ENCODE measurements at places on chromosomes 11 and 22. TPM values are rescaled to one million over a fixed set of nuclear protein-coding genes. Genes with fewer than 3 reads are reported as not detected.
A peak's percentile ranks its signal among the peaks of the same experiment; 100 is the strongest.

DDX17 gene
- 837 TPM for total RNA-seq

DNA sequence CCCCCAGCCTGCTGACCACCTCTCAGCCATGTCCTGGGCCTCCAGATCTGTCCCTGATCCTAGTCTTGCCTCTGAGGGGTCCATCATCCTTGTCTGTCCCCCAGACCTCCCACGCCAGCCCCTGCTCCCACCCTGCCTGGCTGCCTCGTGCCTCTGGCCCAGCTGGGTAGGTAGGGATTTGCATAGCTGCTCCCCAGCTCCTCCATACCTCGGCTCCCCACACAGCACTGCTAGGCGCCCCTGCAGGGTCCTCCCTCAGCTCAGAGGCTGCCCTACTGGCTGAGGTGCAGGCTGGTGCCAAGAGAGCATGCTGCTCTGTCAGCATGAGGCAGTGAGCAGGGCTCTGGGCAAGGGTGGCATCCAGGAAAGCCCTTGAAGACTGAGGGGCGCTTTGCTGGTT lies 47.7 kb downstream of the NFAM1 start:
- DNase-seq, result no peak
- no peaks in the 10 kb centered on the region for H3K36me3 ChIP-seq
- no peaks in the 10 kb centered on the region for H3K27me3 ChIP-seq
- H3K27ac ChIP-seq, result no peak overlapping the region
- no peak overlapping the region for H3K4me3 ChIP-seq

DNA sequence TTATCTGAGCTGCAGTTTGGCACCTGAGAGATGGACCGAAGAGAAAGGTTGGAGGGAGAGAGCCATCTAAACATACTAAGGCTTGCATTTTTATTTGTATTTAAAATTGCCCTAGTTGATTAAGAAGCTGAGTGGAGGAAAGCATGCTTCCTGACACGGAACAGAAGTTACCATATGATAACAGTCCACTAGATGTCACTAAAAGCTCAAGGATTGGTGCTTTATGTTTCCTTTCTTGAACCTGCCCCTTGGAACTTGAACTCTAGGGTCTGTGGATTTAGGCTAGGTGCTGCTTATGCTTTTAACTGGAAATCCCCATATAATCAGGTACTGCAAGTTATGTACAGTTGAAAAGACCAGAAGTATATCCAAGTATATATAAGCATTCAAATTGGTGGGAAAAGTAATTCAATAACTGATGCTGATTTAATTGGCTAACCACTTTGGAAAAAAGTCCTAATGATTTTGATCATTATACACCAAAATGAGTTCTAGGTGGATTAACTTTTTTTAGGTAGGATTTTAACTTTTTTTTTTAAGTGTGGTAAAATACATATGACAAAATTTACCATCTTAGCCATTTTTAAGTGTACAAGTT lies 9.5 kb downstream of the RBMXL2 start:
- no peak overlapping the region for H3K27ac ChIP-seq
- no peaks in the 10 kb centered on the region for H3K36me3 ChIP-seq
- no peaks in the 10 kb centered on the region for H3K27me3 ChIP-seq

YPEL1 gene
- total RNA-seq, result 1.1 TPM

GRCh38 chr11:45233121-45233803 lies 52.9 kb downstream of the SYT13 start:
- peaks cover 7% of the 10 kb centered on the region for H3K4me1 ChIP-seq
- no peaks in the 10 kb centered on the region for H3K27me3 ChIP-seq
- peak; percentile 86 for DNase-seq
- H3K36me3 ChIP-seq, result no peaks in the 10 kb centered on the region
- H3K4me3 ChIP-seq, result peak overlapping the region; percentile 33
- no peak overlapping the region for H3K27ac ChIP-seq

DNAJB7 gene
- not detected for total RNA-seq

- no peak for DNase-seq
- no peak overlapping the region for H3K4me3 ChIP-seq
- H3K27ac ChIP-seq, result no peak overlapping the region
- H3K27me3 ChIP-seq, result no peaks in the 10 kb centered on the region
- no peaks in the 10 kb centered on the region for H3K36me3 ChIP-seq
Measured at GRCh38 chr11:116221351-116221750, 551.4 kb downstream of the BUD13 start.

- no peaks in the 10 kb centered on the region for H3K27me3 ChIP-seq
- DNase-seq, result no peak
Measured at GRCh38 chr22:38243007-38243765, 29.6 kb downstream of the TMEM184B start.

OR56A1 gene
- total RNA-seq, result not detected

DNA sequence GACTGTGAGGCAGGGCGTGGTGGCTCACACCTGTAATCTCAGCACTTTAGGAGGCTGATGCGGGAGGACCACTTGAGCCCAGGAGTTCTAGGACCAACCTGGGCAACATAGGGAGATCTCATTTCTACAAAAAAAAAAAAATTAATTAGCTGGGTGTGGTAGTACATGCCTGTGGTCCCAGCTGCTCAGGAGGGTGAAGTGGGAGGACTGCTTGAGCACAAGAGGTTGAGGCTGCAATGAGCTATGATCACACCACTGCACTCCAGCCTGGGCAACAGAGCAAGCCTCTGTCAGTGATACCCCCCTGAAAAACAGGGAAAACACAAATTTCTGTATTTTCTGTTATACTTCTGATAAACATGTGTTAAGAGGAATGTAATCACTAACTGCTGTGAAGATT lies 57.8 kb upstream of the ARHGAP32 start:
- no peak overlapping the region for H3K27ac ChIP-seq
- no peaks in the 10 kb centered on the region for H3K36me3 ChIP-seq
- no peaks in the 10 kb centered on the region for H3K27me3 ChIP-seq
- H3K4me3 ChIP-seq, result no peak overlapping the region
- H3K4me1 ChIP-seq, result no peaks in the 10 kb centered on the region

DNA sequence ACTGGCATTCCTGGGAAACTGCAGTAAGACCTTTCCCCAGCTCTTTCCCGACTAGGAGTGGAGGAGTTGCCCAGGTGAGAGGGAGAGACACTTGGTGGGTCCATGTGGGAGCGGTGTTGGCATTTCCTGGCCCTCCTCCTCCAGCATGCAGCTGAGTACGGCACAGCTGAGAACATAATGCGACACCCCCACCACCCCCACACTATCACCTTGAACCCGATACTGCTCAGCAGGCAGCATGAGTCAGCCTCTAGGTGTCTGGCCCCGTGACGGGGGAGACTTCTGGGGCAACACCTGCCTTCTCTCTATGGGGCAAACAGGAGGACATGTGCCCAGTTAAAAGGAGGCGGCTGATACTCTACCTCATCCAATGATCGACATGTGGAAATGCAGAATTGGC lies 64.4 kb downstream of the PKNOX2 start:
- no peaks in the 10 kb centered on the region for H3K27me3 ChIP-seq
- no peaks in the 10 kb centered on the region for H3K4me1 ChIP-seq
- no peak overlapping the region for H3K4me3 ChIP-seq
- no peaks in the 10 kb centered on the region for H3K36me3 ChIP-seq

FGF3 gene
- total RNA-seq, result not detected

DNA sequence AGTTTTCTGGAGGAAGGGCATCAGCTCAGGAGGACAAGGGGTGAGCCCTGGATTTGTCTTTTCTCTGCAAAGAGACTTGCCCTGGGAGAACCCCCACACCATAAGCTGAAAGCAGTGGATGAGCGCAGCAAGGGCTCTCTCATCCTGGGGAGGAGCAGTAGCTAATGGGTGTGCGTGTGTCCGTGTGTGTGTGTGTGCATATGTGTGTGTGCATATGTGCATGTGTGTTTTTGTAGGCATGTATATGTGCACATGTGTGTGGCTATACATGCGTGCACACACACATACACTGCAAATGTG lies 45.3 kb downstream of the SMIM38 start:
- no peak for DNase-seq
- H3K27ac ChIP-seq, result no peak overlapping the region
- no peaks in the 10 kb centered on the region for H3K36me3 ChIP-seq
- H3K4me1 ChIP-seq, result no peaks in the 10 kb centered on the region
- H3K4me3 ChIP-seq, result no peak overlapping the region
- no peaks in the 10 kb centered on the region for H3K27me3 ChIP-seq

MYEOV gene
- total RNA-seq, result not detected

GRCh38 chr22:31083923-31084810 lies 3.0 kb downstream of the SMTN start:
- H3K36me3 ChIP-seq, result peaks cover 38% of the 10 kb centered on the region
- DNase-seq, result no peak
- peak overlapping the region; percentile 98 for H3K27ac ChIP-seq
- H3K4me1 ChIP-seq, result peaks cover 46% of the 10 kb centered on the region
- no peaks in the 10 kb centered on the region for H3K27me3 ChIP-seq
- peak overlapping the region; percentile 70 for H3K4me3 ChIP-seq

MMP13 gene
- not detected for total RNA-seq

DNA sequence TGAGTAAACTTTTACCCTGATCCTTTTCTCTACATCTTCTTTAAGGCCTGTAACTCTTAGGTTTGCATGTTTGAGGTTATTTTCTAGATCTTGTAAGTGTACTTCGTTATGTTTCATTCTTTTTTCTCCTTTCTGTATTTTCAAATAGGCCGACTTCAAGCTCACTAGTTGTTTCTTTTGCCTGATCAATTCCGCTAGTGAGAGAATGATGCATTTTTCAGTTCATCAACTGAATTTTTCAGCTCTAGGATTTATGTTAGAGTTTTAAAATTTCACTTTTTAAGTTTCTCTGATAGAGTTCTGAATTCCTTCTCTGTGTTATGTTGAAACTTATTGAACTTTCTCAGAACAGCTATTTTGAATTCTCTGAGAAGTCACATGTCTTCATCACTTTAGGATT lies 55.5 kb upstream of the NARS2 start:
- DNase-seq, result no peak
- no peaks in the 10 kb centered on the region for H3K27me3 ChIP-seq
- H3K4me1 ChIP-seq, result no peaks in the 10 kb centered on the region
- H3K4me3 ChIP-seq, result no peak overlapping the region
- H3K36me3 ChIP-seq, result no peaks in the 10 kb centered on the region
- H3K27ac ChIP-seq, result no peak overlapping the region

- H3K27me3 ChIP-seq, result no peaks in the 10 kb centered on the region
- DNase-seq, result no peak
- H3K36me3 ChIP-seq, result no peaks in the 10 kb centered on the region
- no peaks in the 10 kb centered on the region for H3K4me1 ChIP-seq
- H3K27ac ChIP-seq, result no peak overlapping the region
Measured at GRCh38 chr11:115764176-115764575, 260.0 kb upstream of the CADM1 start.

- H3K36me3 ChIP-seq, result no peaks in the 10 kb centered on the region
- H3K27me3 ChIP-seq, result no peaks in the 10 kb centered on the region
- no peaks in the 10 kb centered on the region for H3K4me1 ChIP-seq
- DNase-seq, result no peak
Measured at GRCh38 chr11:1928470-1928890, 9.0 kb downstream of the TNNT3 start.

- no peaks in the 10 kb centered on the region for H3K27me3 ChIP-seq
- H3K4me3 ChIP-seq, result no peak overlapping the region
- no peaks in the 10 kb centered on the region for H3K36me3 ChIP-seq
Measured at GRCh38 chr11:69392104-69392653, 89.3 kb upstream of the LINC01488 start.

DNA sequence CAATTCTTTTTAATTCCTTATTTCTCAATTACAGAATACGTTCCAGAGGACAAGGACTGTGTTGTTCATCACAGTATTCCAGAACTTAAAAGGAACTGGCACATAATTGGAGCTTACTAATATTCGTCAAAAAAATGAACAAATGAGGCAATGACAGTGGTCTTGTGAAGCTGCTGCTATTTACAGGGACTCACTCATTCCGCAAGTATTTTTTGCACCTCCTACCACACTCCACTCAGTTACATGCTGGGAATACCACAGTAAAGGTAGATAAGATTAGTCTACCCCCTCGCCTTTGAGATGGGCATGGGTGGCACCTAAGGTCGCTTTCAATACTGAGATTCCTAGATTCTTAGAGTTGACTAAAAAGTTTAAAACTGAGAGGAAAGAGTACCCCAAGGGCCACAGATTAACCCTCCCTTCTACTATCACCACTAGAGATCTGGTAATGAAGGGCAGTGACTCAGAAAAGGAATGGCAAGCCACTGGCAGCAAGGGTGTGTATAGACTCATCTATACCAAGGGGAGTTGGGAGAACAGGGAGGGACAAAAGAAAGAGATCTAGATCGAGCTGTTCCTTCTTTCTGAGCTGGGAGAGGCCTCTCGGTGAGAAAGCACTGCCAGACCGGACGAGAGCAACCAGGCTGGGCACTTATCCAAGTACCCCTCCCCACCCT lies 85.0 kb downstream of the RPL27A start:
- no peaks in the 10 kb centered on the region for H3K36me3 ChIP-seq
- no peak for DNase-seq
- no peaks in the 10 kb centered on the region for H3K27me3 ChIP-seq
- peak overlapping the region; percentile 80 for H3K27ac ChIP-seq
- H3K4me1 ChIP-seq, result peaks cover 56% of the 10 kb centered on the region

- no peak overlapping the region for H3K4me3 ChIP-seq
- DNase-seq, result no peak
- H3K27ac ChIP-seq, result no peak overlapping the region
- H3K27me3 ChIP-seq, result no peaks in the 10 kb centered on the region
- no peaks in the 10 kb centered on the region for H3K36me3 ChIP-seq
Measured at GRCh38 chr11:118415739-118416068, 14.3 kb downstream of the ATP5MG start.

DNA sequence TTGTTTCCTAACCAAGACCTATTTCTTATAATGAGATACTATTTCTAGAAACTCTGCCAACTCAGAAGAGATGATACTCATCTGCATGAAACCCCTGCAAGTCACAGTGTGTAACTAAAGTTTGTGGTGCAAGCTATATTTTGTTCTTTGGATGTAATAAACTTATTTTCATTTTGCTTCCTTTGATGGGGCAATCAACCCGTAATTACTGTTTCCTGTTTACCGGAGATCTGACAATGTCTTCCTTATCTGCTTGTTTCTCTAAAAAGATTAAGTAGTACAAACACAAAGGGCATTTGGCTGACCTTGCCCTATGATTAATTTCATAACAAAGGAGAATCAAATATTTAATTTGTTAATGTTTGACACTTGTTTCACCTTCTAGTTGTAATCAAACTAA lies 846.6 kb upstream of the ANO3 start:
- H3K27me3 ChIP-seq, result no peaks in the 10 kb centered on the region
- no peak for DNase-seq
- H3K4me3 ChIP-seq, result no peak overlapping the region

DNA sequence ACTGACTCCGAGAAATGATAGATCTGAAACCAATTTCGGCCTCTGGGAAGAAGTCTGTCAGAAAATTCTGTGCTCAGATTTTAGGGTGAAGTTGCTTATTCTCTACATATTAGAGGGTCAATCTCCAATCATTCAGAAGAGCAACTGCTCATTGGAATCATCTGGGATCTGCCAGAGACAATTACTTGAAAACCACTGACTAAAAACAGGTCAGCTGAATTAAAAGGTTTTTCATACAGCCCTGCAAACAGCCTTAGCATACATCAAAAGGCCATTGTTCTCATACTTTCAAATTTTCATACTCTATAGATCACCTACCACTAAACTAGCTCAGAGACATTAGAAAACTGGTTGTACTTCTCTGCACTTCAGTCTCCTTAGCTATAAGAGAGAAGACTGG lies 289.7 kb upstream of the PITPNB start:
- no peak overlapping the region for H3K27ac ChIP-seq
- DNase-seq, result no peak
- H3K4me1 ChIP-seq, result no peaks in the 10 kb centered on the region
- no peaks in the 10 kb centered on the region for H3K36me3 ChIP-seq
- H3K27me3 ChIP-seq, result no peaks in the 10 kb centered on the region

- peak overlapping the region; percentile 34 for H3K4me3 ChIP-seq
- no peaks in the 10 kb centered on the region for H3K27me3 ChIP-seq
- no peaks in the 10 kb centered on the region for H3K36me3 ChIP-seq
- no peak overlapping the region for H3K27ac ChIP-seq
- no peak for DNase-seq
Measured at GRCh38 chr11:6745465-6746015, 26.2 kb downstream of the OR2AG2 start.
